Spinal cord (tissue), 10 donors: ENCODE measurements at places on chromosomes 4 and X. TPM values are rescaled to one million over a fixed set of nuclear protein-coding genes. Genes with fewer than 3 reads are reported as not detected.

Gene BTC
- 1.4 TPM for total RNA-seq

Gene EDA
- total RNA-seq: 15.2 TPM

Gene TSPAN6
- total RNA-seq: 53.7 TPM

Gene USP51
- total RNA-seq: 7.9 TPM

Gene ABLIM2
- total RNA-seq: 33.3 TPM

Gene TBX22
- total RNA-seq: 0.30 TPM

Gene TGIF2LX
- total RNA-seq: not detected

Gene FAM50A
- 47.5 TPM for total RNA-seq

Gene CHIC1
- total RNA-seq: 11.9 TPM

Gene MPC1L
- not detected for total RNA-seq

DNA sequence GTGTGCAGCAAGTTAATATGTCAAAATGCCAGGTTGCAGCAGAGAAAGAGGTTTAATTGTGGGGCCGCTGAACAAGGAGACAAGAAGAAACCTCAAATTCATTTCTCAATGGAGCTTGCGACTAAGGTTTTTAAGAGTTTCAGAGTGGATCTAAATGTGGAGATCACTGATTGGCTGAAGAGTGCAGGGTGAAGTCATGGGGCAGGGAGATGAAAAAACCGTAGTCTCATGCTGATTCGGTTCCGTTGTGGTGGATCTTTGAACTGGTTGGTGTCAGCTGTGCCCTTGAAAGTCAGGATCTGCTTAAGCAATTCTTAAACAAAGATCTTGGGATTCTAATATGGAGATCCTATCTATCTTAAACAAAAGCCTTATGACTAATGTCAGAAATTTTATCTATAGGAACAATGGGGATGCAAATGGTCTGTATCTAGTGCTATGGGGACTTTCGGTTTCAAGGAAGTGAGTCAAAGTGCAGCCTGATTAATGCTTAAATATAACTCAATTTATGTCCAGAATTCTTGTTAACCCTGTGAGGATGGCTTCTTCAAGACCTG lies 173.9 kb upstream of the CENPE start:
- no peak overlapping the region for H3K4me3 ChIP-seq
- H3K36me3 ChIP-seq: no peaks in the 10 kb centered on the region
- no peaks in the 10 kb centered on the region for H3K4me1 ChIP-seq

GRCh38 chr4:14087921-14088320 lies 460.4 kb upstream of the BOD1L1 start:
- no peaks in the 10 kb centered on the region for H3K4me1 ChIP-seq
- H3K27me3 ChIP-seq: no peaks in the 10 kb centered on the region
- H3K4me3 ChIP-seq: no peak overlapping the region
- DNase-seq: no peak
- H3K27ac ChIP-seq: no peak overlapping the region

GRCh38 chrX:135114392-135114791 lies 5.9 kb downstream of the ETDB start:
- no peaks in the 10 kb centered on the region for H3K27me3 ChIP-seq
- H3K4me1 ChIP-seq: no peaks in the 10 kb centered on the region
- DNase-seq: no peak
- H3K36me3 ChIP-seq: no peaks in the 10 kb centered on the region
- no peak overlapping the region for H3K4me3 ChIP-seq
- H3K27ac ChIP-seq: no peak overlapping the region

- no peak overlapping the region for H3K27ac ChIP-seq
- H3K36me3 ChIP-seq: no peaks in the 10 kb centered on the region
- no peaks in the 10 kb centered on the region for H3K4me1 ChIP-seq
- H3K4me3 ChIP-seq: no peak overlapping the region
These were observed 47.7 kb downstream of the ARHGEF9 start for GRCh38 chrX:63737131-63737921.

DNA sequence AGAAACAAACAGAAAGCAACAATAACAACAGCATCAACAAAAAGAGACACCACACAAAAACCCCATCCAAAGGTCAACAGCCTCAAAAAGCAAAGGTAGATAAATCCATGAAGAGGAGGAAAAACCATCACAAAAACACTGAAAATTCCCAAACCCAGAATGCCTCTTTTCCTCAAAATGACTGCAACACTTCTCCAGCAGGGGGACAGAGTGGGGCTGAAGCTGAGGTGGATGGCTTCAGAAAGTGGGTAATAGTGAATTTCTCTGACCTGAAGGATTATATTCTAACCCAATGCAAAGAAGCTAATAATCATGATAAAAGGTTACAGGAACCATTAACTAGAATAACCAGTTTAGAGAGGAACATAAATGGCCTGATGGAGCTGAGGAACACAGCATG lies 888.2 kb downstream of the RAB28 start:
- no peaks in the 10 kb centered on the region for H3K36me3 ChIP-seq
- no peak overlapping the region for H3K4me3 ChIP-seq
- H3K27ac ChIP-seq: no peak overlapping the region

GRCh38 chrX:103658681-103659433 lies 27.6 kb downstream of the MORF4L2 start:
- H3K4me3 ChIP-seq: no peak overlapping the region
- H3K36me3 ChIP-seq: no peaks in the 10 kb centered on the region
- peaks cover 3% of the 10 kb centered on the region for H3K27me3 ChIP-seq
- DNase-seq: no peak
- no peaks in the 10 kb centered on the region for H3K4me1 ChIP-seq
- no peak overlapping the region for H3K27ac ChIP-seq

DNA sequence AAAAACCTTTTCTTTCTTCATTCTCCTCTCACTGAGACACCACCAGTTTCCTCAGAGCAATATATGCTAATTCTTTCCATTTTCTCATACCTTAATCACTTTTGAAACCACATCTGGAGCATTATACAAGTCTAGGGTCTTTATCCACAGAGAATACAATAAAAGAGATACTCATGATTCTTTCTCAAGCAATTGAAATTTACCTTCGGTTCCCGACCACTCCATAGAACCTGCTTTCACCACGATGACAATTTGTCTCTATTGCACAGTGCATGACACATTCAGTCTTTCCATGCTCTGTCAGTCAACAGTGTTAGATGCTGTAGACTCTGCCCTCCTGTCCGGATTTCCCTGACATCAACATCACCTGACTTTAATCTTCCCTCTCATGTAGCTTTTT lies 409.3 kb upstream of the NWD2 start:
- H3K27me3 ChIP-seq: no peaks in the 10 kb centered on the region
- no peaks in the 10 kb centered on the region for H3K4me1 ChIP-seq

- H3K27ac ChIP-seq: no peak overlapping the region
- no peaks in the 10 kb centered on the region for H3K27me3 ChIP-seq
- DNase-seq: no peak
- no peaks in the 10 kb centered on the region for H3K36me3 ChIP-seq
- no peaks in the 10 kb centered on the region for H3K4me1 ChIP-seq
- H3K4me3 ChIP-seq: no peak overlapping the region
These were observed 233.4 kb upstream of the HAND2 start for GRCh38 chr4:173763389-173763788.

DNA sequence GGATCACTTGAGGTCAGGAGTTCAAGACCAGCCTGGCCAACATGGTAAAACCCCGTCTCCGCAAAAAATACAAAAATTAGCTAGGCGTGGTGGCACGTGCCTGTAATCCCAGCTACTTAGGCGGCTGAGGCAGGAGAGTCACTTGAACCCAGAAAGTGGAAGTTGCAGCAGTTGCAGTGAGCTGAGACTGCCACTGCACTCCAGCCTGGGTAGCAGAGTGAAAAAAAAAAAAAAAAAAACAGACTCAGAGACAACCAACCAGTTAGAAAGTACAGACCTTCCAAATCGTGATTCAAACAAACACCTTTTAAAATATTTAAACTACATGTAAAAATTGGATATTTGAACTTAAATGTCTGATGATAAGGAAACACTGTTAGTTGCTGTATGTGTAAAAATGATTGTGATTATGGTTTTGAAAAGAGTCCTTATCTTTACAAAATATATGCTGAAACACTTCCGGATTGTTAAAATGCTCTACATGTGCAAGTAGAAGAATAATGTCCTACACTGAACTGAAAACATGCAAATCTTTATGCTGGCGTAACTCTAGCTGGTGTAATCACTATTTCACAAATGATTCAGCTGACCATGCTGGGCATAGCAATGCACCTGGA lies 37.8 kb downstream of the SH3KBP1 start:
- peaks cover 2% of the 10 kb centered on the region for H3K27me3 ChIP-seq
- H3K36me3 ChIP-seq: no peaks in the 10 kb centered on the region
- H3K27ac ChIP-seq: no peak overlapping the region
- no peak overlapping the region for H3K4me3 ChIP-seq
- no peak for DNase-seq

DNA sequence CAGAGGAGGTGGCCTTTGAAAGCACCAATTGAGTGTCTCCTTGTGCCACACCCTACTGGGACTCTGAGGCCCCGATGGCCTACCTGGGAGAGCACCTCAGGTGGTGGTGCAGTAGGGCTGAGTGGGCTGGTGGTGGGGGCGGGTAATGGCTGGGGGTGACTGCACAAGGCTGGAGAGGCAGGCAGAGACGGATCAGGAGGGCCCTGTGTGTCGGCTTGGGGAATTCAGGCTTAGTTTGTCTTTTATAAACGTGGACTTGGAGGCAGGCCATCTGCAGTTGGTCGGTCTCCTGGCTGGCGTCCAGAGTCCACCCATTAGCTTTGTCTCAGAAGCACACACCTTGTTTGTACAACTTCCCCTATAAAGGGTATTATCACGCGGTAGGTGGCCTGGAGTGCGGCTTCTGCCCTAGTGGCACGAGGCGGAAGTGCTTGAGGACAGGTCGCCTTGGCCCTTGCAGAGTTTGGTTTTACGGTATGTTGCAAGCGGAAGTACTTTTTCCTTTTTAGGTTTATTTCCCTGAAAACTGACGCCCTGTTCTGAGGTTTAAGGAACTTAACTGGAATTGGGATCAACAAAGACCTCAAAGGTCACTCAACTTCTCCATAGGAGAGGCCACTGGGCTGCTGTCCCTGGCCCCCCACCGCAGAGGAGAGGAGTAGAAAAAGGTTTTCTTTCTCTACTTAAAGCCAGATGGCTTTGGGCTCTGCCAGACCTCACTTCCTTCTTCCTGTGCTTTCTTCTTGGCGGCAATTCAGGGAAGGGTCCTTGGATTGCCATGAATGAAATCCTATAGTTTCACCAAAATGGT lies 8.0 kb downstream of the TBC1D14 start:
- no peaks in the 10 kb centered on the region for H3K27me3 ChIP-seq
- peaks cover 45% of the 10 kb centered on the region for H3K4me1 ChIP-seq
- DNase-seq: peak; percentile 94
- H3K27ac ChIP-seq: peak overlapping the region; percentile 63
- no peak overlapping the region for H3K4me3 ChIP-seq

- H3K4me1 ChIP-seq: peaks cover 5% of the 10 kb centered on the region
- no peak for DNase-seq
- no peak overlapping the region for H3K4me3 ChIP-seq
These were observed 50.6 kb upstream of the RAPGEF2 start for GRCh38 chr4:159052315-159052714.

GRCh38 chr4:10664408-10664807 lies 20.2 kb downstream of the CLNK start:
- no peak overlapping the region for H3K4me3 ChIP-seq
- peak; percentile 58 for DNase-seq
- no peaks in the 10 kb centered on the region for H3K27me3 ChIP-seq
- H3K36me3 ChIP-seq: no peaks in the 10 kb centered on the region

GRCh38 chr4:5618051-5618960 lies 90.1 kb downstream of the EVC2 start:
- no peaks in the 10 kb centered on the region for H3K4me1 ChIP-seq
- no peaks in the 10 kb centered on the region for H3K27me3 ChIP-seq
- no peak overlapping the region for H3K27ac ChIP-seq
- H3K36me3 ChIP-seq: peaks cover 18% of the 10 kb centered on the region

GRCh38 chrX:23554304-23554703 lies 113.0 kb upstream of the PRDX4 start:
- no peak overlapping the region for H3K4me3 ChIP-seq
- peak; percentile 73 for DNase-seq
- H3K36me3 ChIP-seq: no peaks in the 10 kb centered on the region
- H3K4me1 ChIP-seq: no peaks in the 10 kb centered on the region

- peaks cover 15% of the 10 kb centered on the region for H3K36me3 ChIP-seq
- H3K27me3 ChIP-seq: no peaks in the 10 kb centered on the region
- no peak overlapping the region for H3K27ac ChIP-seq
- DNase-seq: no peak
- no peak overlapping the region for H3K4me3 ChIP-seq
These were observed 62.2 kb upstream of the RAB33B start for GRCh38 chr4:139391731-139392130.

GRCh38 chr4:89324671-89325070 lies 17.1 kb upstream of the GPRIN3 start:
- no peaks in the 10 kb centered on the region for H3K36me3 ChIP-seq
- no peak overlapping the region for H3K27ac ChIP-seq
- H3K4me3 ChIP-seq: no peak overlapping the region
- no peaks in the 10 kb centered on the region for H3K4me1 ChIP-seq
- no peak for DNase-seq
- no peaks in the 10 kb centered on the region for H3K27me3 ChIP-seq

DNA sequence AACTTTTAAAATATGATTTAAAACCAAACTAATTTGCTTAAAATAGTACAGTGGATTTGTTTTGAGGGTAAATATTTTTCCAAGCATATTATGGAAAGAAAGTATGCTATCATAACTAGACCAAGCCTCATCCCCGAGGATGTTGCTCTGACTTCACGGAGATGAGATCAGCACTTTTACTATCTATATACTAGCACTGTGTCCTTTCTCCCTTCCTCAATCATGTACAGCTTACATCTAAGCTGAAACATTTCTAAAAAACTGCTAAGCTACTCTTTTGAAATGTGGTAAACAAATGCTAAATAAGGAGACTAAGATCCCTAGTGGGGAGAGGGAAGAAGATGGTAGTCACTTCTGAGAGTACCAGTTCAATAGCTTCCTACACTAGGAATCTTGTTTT lies 23.8 kb downstream of the AMMECR1 start:
- H3K27me3 ChIP-seq: no peaks in the 10 kb centered on the region
- no peaks in the 10 kb centered on the region for H3K4me1 ChIP-seq
- H3K36me3 ChIP-seq: no peaks in the 10 kb centered on the region
- H3K4me3 ChIP-seq: no peak overlapping the region

GRCh38 chr4:60463857-60464502 lies 736.1 kb upstream of the ADGRL3 start:
- H3K4me1 ChIP-seq: no peaks in the 10 kb centered on the region
- H3K27me3 ChIP-seq: no peaks in the 10 kb centered on the region
- DNase-seq: no peak

DNA sequence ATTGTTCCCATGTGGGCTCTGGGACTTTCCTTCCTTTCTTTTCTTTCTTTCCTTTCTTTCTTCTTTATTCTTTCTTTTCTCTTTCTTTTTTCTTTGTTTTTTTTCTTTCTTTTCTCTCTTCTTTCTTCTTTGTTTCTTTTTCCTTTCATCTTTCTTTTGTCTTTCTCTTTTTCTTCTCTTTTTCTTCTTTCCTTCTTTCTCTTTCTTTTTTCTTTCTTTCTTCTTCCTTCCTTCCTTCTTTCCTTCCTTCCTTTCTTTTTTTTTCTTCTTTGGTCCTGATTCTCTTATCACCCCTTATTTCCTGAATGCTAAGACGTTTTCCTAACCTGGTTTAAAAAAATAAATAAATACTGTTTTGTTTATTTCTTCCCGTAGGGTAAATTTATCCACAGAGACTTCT lies 93.2 kb downstream of the CRLF2 start:
- H3K27ac ChIP-seq: no peak overlapping the region
- H3K4me3 ChIP-seq: no peak overlapping the region
- no peak for DNase-seq
- H3K4me1 ChIP-seq: no peaks in the 10 kb centered on the region
- H3K36me3 ChIP-seq: no peaks in the 10 kb centered on the region
